Esophagus muscularis mucosa (tissue), 4 donors: ENCODE measurements at places on chromosomes 7 and 10. TPM values are rescaled to one million over a fixed set of nuclear protein-coding genes. Genes with fewer than 3 reads are reported as not detected.
A peak's percentile ranks its signal among the peaks of the same experiment; 100 is the strongest.

DNA sequence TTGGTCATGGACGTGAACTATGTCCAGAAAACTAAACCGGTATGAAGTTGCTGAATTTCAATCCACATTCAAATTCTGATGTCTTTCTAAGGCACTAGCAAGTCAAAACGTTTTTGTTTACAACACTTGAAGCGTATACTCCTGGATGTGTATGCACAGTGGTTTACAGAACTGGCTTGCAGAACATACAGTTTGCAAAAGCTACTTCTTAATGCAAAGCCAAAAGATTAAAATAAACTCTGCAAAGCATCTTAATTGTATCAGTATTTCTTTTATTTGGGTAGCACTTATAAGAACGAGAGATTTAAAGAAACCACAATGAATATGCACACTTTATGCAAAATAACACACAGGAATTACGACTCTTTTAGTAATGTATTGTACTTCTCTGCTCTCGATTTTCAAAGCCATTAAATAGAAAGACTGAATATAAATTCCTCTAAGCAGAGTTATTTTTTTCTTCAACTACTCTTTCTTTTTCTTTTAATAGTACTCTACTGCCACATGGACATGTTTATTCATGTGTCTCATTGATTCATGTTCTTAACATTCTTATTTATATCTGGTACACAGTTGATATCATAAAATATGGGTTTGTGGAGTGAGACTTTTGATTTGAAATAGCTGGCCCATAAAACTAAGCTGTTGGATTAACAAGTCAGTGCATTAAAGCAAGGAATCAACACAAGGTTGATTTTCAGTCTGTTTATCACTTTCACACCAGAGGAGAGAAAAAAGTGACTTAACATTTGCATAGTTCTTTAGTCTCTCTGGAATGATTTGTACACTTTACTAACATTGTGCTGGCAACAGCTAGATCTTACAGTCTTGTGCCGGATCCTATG lies 189.4 kb upstream of the STEAP4 start:
- DNase-seq = no peak

The GSTO2 gene
- total RNA-seq = 0.42 TPM

DNA sequence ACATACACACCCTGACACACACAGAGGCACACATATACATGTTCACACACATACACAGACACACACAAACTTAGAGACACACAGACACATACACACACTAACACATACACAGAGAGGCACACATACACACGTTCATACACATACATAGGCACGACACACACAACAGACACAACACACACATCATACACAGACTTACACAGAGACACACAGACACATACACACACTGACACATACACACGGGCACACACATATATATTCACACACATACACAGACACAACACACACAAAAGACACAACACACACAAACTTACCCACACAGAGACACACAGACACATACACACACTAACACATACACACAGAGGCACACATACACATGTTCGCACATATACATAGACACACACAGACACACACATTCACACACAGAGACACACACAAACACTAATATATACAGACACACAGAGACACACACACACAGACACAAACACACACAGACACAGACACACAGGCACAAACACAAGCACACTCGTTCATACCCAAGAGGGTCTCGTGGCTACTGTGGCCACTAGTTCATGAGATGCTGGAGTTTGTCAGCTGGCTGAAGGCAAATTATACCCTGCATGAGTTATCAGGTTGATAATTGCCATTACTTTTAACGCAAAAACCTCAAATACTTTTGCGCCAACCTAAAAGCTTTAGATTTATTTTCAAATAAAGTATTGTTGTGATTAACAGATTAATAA lies 17.7 kb upstream of the KLF6 start:
- peak; percentile 47 for DNase-seq

DNA sequence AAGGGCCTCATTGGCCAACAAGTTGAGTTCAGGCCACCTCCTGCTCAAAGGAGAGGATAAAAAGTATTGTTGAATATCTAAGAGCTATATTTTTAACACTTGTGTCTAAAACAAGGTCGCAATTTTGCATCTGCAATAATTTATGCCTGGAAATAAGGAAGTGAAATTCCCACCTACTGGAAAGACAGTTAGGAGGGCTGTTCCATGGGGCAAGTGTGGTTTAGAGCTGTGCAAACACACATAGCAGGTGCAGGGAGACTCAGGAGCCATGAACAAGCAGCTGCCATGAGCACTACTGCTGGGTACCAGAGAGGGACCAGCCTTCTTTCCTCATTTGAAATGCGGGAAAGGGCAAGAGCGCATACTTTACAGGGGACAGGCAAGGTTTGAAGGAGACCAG lies 35.5 kb upstream of the IKZF1 start:
- no peak for DNase-seq

DNA sequence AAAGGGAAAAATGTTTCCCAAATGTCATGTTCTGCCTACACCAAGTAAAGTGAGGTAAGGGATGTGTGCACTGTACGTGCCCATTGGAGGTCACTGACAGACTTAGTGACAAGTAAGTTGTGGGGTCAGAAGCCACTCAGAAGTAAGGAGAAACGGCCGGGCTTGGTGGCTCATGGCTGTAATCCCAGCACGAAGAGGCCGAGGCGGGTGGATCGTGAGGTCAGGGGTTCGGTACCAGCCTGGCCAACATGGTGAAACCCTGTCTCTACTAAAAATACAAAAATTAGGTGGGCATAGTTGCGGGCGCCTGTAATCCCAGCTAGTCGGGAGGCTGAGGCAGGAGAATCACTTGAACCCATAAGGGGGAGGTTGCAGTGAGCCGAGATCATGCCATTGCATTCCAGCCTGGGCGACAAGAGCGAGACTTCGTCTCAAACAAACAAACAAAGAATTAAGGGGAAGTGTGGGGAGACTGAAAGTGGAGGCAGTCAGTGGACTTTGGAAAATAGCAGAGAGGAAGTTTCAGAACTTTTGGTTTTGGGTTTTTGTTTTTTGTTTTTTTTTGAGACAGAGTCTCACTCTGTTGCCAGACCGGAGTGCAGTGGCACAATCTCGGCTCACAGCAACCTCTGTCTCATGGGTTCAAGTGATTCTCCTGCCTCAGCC lies 114.8 kb downstream of the WDFY4 start:
- DNase-seq = peak; percentile 42

DNA sequence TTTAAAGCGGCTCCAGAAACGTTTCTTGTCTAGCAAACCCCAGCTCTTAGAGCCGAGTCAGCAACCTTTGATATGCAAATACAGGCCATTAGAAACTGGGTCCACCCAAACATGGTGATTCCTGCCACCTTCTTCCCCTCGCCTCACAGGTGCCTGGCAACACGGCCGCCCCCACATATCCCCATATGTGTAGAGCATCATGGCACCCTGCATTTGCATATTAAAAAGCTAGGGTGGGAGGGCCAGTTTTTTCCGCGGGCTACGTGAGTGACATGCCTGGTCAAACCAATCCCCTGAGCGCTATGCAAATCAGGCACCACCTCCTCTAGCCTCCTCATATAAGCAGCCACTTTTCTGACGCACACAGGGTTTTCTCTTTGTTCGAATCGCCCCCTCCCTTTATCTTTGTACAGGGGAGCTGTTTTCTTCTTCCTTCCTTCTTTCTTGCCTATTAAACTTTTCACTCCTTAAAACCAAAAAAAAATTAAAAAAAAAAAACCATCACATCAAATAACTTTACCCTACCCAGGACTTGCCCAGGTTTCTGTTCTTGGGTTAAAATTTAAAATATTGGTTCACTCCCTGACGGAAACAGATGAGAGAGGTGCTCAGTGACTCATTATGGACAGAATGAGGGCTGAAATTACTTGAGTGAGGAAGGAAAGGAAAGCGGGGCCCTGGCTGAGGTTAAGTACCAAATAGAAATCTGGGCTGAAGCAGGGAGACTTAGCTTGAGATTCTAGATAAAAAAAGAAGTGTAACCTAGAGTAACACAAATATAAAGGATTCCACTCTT lies 59.8 kb downstream of the COA1 start:
- DNase-seq = no peak
